ENCODE measurements at places on chromosomes 5 and 9. TPM values are rescaled to one million over a fixed set of nuclear protein-coding genes. Genes with fewer than 3 reads are reported as not detected.

GRCh38 chr5:134525683-134526482 lies 413 bp downstream of the JADE2 start:
- peaks cover 28% of the 10 kb centered on the region for H3K4me1 ChIP-seq
- H3K27me3 ChIP-seq, result no peaks in the 10 kb centered on the region
- peak overlapping the region; percentile 96 for H3K27ac ChIP-seq
- no peaks in the 10 kb centered on the region for H3K36me3 ChIP-seq
- peak; percentile 89 for DNase-seq

GRCh38 chr5:73994963-73995362 lies 369.0 kb downstream of the ARHGEF28 start:
- H3K4me1 ChIP-seq, result peaks cover 3% of the 10 kb centered on the region
- DNase-seq, result no peak
- H3K4me3 ChIP-seq, result no peak overlapping the region
- no peak overlapping the region for H3K27ac ChIP-seq

DNA sequence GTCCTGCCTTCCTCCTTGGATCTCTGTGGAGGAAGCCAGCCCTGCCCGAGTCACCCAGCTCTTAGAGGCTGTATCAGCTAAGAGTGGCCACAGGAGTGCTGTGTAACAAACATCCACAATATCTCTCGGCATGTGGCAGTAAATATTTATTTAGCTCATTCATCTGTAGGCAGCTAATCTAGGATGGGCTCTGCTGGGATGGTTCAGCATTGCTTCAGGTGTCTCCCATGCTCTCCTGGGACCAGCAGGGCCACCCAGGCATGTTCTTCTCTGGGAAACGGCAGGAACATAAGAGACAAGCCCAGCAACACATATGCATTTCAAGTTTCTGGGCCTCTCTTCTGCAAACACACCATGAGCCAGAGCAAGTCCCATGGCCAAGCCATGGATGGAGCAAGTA lies 56.1 kb downstream of the HRH2 start:
- H3K27me3 ChIP-seq, result no peaks in the 10 kb centered on the region
- DNase-seq, result no peak
- H3K4me3 ChIP-seq, result no peak overlapping the region
- H3K36me3 ChIP-seq, result no peaks in the 10 kb centered on the region

GRCh38 chr9:107942856-107943255 lies 453.3 kb upstream of the KLF4 start:
- no peaks in the 10 kb centered on the region for H3K27me3 ChIP-seq
- H3K27ac ChIP-seq, result no peak overlapping the region
- H3K4me1 ChIP-seq, result no peaks in the 10 kb centered on the region
- no peak for DNase-seq

Gene CNTNAP3B
- 4.5 TPM for total RNA-seq

DNA sequence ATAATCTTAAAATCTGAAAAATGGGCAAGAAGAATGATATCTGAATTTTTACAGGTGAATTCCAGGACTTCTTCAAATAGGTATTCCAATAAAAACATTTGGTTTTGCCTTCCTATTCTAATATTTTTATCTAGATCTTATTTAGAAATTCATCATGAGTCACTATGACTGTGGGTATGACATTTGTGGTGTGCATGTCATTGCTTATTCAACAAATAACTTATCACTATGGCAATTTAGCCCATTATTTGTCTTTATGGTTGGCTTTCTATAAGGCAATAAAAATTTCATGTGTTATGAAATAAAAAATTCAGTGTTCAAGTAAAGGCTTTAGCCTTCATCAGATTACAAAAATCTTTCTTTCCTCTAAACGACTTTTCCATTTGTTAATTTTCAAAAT lies 1139.6 kb upstream of the NUDT12 start:
- no peaks in the 10 kb centered on the region for H3K4me1 ChIP-seq
- H3K27ac ChIP-seq, result no peak overlapping the region
- H3K27me3 ChIP-seq, result no peaks in the 10 kb centered on the region
- DNase-seq, result no peak
- no peak overlapping the region for H3K4me3 ChIP-seq

Gene C5orf34
- 1.2 TPM for total RNA-seq
